Breast epithelium (tissue), 4 donors: ENCODE measurements at places on chromosomes 6 and 20.

DNA sequence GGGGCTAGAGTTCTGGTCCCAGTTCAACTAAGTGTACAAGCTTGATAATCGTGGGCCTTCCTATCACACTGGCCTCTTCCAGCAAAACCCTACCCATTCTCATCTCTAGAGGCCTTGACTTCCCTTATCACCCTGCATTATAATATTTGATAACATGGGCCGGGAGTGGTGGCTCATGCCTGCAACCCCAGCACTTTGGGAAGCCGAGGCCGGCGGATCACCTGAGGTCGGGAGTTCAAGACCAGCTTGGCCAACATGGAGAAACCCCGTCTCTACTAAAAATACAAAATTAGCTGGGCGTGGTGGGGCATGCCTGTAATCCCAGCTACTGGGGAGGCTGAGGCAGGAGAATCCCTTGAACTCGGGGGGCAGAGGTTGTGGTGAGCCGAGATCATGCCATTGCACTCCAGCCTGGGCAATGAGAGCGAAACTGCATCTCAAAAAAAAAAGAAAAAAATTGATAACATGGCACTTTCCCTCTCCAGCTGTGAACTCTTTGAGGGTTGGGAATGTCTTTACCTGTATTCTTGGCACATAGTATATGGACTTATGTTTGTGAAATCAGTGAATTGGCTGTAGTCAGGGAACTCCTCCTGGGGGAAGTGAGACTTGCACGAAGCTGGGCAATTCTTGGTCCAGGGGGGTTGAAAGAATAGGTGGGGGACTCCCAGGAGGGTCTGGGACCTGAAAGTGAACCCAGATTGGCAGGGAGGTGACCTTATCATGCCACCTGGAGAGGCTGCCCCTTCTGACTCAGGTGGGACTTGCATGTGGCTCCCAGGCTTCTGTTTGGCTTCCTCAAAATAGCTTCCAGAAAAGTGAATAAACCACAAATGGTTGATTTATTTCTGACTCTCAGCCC is 915 bp upstream of the C6orf47 start:
- DNase-seq: no peak

DNA sequence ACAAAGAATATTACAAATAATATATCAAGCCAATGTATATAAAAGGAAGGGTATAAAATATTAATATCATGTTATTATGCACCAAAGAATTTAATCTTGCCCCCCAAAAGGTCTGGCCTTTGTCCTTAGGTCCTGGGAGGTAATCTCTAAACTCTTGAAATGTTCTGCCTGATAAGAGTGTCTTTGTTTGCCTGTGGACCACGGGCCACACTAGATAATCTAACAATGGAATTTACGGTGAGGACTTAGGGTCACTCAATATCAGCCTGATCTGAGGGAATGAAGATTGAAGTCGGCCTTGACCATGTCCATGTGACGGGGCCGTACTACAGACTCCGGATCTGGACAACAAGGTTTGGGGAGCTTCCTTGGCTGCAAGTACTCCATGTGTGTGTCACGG is 42.9 kb downstream of the HUS1B start:
- DNase-seq: no peak

GRCh38 chr6:77482981-77483380 is 19.7 kb upstream of the HTR1B start:
- DNase-seq: no peak

GRCh38 chr6:12842114-12842513 is 125.5 kb downstream of the PHACTR1 start:
- DNase-seq: no peak

DNA sequence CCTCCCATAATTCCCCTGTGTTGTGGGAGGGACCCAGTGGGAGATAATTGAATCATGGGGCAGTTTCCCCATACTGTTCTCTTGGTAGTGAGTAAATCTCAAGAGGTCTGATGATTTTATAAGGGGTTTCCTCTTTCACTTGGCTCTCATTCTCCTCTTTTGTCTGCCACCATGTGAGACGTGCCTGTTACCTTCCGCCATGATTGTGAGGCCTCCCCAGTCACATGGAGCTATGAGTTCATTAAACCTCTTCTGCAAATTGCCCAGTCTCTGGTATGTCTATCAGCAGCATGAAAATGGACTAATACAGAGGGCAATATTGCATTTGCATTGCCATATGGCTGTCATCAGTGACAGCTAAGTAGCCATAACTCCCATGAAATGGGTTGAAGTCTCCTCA is 63.2 kb downstream of the ZNF217 start:
- no peak for DNase-seq

- no peak for DNase-seq
Observed at GRCh38 chr6:20584100-20584731, 50.0 kb downstream of the CDKAL1 start.

- DNase-seq: no peak
Observed at GRCh38 chr6:161586887-161587286, 313.0 kb upstream of the AGPAT4 start.
